ENCODE measurements at places on chromosomes 11 and 22. TPM values are rescaled to one million over a fixed set of nuclear protein-coding genes. Genes with fewer than 3 reads are reported as not detected.

GRCh38 chr11:124946735-124947141 is 7.3 kb upstream of the CCDC15 start:
- H3K4me1 ChIP-seq: peaks cover 45% of the 10 kb centered on the region
- no peak for DNase-seq
- no peak overlapping the region for H3K27ac ChIP-seq
- no peak overlapping the region for H3K4me3 ChIP-seq

- no peak overlapping the region for H3K4me3 ChIP-seq
- no peaks in the 10 kb centered on the region for H3K36me3 ChIP-seq
- no peak overlapping the region for H3K27ac ChIP-seq
- no peaks in the 10 kb centered on the region for H3K27me3 ChIP-seq
- DNase-seq: no peak
Observed at GRCh38 chr11:99555486-99555885, 534.7 kb downstream of the CNTN5 start.

- DNase-seq: no peak
- no peak overlapping the region for H3K27ac ChIP-seq
- H3K27me3 ChIP-seq: no peaks in the 10 kb centered on the region
- no peaks in the 10 kb centered on the region for H3K4me1 ChIP-seq
Observed at GRCh38 chr11:112965656-112966055, 4.4 kb downstream of the NCAM1 start.

The ABCC8 gene
- not detected for total RNA-seq

DNA sequence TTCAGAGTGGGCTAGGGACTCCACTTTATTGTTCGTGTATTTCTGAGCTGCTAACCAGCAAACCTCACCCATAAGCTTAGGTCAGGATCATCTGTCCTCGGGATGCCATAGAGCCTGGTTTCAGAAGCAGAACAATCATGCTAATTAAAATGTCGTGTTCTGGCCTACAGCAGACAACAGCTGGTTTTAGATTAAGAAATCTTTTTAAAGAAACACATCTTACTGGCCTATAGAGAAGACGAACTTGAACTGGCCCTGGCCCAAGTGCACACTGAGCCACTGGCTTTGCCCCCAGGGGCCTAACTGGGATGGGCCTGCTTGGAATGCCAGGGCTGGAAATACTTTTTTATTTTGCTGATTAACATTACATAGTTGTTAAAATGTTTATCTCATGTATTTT is 63.2 kb downstream of the ALX4 start:
- H3K27ac ChIP-seq: no peak overlapping the region
- H3K27me3 ChIP-seq: no peaks in the 10 kb centered on the region
- no peaks in the 10 kb centered on the region for H3K4me1 ChIP-seq
- no peaks in the 10 kb centered on the region for H3K36me3 ChIP-seq

Data from naive thymus-derived CD4-positive, alpha-beta T cell (primary cell).